ENCODE measurements at places on chromosomes 2 and 18.

GRCh38 chr18:79397247-79397829, 1.6 kb downstream of the NFATC1 start:
- no peak for DNase-seq

DNA sequence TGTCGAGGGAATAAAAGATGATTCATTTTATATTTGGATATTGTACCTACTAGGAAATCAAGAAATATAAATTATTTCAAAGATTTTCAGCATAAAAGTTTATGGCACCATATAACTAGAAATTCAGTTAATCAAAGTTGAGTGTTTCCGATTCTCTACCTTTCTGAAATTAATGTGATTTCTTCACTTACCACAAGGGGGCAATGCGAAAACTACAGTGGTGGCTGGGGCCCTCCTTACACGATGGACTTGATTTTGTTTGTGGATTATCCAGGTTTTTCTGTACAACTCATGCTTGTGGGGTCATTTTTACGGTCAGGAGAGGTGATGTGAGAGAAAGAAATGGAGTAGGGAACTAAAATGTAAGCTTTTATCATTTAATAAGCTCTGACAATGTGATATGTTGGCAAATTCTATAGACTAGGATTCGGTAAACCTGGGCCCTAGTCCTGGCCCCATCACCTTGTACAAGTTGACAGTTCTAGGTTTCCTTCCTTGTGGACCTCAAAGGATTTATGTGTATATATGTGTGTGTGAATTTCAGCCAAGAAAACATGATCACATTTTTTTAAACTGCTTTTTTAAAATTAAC, 47.6 kb downstream of the G6PC2 start:
- no peak for DNase-seq

- no peak for DNase-seq
Observed at GRCh38 chr2:237868631-237869342, 9.4 kb downstream of the RAMP1 start.

DNA sequence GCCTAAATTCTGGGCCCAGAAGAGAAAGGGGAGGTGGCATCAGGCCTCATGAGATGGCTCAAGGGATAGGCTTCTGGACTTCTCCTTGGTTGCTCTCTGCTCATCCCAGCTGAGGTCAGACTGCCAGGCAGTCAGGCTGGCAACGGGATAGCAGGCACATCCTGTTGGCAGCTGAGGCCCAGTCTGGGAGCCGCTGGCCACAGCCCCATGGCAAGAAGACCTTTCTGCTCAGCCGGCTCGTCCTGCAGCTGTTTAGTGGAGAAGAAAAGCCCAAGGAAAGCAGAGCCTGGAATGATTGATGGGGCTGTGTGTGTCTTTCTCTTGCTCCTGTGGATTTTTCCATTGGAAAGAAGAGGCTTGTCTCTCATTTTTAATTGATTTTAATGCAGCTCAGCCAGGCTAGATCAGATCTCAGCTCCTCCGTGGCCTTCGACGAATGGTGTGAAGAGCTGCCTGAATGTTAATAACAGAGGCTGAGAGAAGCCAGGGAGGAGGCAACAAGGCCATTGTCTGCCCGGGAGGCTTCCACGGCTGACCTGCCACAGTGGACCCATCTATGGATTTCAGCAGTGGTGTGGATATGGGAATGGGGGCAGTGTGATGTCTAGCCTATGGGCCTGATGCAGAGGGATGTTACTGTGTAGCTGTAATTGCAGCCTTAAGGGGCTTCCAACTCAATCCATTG, 99.5 kb downstream of the HS1BP3 start:
- DNase-seq = no peak

DNA sequence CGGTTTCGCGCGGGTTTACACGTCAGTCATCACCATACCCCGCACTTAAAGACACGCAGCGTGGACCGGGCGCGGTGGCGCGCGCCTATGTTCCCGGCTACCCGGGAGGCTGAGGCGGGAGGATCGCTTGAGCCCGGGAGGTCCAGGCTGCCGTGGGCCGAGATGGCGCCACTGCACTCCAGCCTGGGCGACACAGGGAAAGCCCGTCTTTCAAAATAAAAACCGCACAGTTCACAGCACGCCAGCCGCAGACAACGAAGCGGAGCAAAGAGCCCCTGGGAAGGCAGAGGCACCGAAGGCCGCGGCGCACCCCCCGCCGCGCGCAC, 328 bp downstream of the DTYMK start:
- DNase-seq = peak; percentile 21

DNA sequence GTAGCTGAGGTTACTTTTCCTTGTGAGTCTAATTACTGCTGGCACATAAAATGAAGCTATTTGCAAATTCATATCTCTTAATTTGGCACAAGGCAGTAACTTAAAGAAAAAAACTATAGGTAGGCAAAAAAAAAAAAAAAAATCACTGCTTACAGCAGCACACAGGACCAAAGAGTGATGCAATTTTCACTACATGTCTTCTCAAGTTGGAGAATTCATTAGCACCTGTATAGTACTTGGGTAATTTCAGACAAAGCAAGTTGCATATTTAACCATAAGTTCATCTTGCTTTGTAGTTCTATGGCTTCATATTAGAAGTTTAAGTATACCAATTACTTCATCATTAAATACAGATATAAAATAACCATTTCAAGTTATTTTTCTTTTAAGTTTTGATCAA, 33.7 kb upstream of the RBBP8 start:
- DNase-seq = no peak

DNA sequence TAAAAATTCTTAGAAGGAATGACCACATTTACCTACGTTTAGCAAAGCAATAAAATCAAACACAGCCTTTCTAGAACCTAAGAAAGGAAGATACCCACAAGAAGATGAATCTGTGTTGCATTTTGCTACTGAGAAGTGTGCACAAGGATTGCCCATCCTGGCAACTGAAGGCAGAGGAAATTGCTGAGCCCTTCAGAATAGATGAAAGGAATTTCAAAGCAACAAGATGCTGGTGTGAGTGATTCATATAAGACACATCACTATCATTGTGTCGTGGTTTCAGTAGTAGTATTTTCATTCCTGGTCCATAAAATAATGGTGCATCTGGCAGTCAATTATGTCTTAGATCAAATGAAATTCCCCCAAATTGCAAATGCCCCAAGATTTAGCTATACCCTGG, 48.4 kb upstream of the ANKRD44 start:
- no peak for DNase-seq

DNA sequence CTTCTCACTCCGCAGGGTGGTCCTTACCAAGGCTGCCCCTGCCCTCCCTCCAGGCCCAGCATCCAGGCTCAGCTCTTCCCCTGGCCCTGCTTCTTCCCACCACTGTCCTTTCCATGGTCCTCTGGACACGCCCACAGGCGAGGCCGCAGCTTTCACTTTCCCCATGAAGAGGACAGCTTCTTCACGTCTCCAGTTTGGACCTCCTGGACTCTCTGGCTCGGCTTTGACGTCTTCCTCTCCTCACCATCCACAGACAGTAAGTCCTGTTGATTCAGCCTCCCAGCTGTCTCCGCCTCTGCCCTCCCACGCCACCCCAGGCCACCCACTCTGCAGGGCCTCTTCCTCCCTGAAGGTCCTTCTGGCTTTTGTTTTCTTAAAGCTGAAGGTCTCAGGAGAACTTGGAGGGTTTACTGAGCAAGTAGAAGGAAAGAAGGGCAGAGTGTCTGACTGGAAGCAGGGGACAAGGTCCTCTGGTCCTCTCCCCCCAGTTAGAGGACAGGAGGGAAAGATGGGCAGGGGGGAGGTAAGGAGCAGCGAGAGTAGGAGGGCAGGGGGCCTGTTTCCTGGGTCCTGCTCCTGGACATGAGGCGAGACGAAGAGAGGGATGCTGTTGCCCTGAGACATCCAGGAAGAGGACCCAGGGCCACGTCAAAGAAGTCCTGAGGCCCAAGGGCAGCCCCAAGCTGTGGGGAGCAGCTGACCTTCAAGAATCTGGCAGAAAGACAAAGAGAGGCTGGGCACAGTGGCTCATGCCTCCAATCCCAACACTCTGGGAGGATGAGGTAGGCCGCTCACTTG, 24.7 kb upstream of the NMUR1 start:
- no peak for DNase-seq

DNA sequence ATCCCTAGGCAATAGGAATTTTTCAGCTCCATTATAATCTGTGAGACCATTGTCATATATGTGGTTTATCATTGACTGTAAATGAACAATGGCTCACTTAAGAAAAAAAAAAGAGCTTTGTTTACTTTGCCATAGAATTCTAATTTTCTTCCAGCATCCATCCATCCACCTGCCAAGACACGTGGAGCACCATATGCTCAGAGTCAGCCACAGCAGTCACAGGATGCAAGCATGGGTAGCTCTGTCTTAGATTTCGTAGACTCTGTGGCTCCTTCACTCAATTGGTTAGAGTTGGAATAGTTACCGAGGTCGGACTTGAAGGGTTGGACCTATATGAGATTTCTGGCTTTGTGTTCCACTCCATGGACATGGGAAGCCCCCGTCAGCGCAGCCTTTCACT, 75.6 kb downstream of the COA5 start:
- no peak for DNase-seq

- DNase-seq = no peak
Observed at GRCh38 chr2:36203366-36203765, 152.2 kb upstream of the CRIM1 start.

- no peak for DNase-seq
Observed at GRCh38 chr2:100045000-100045399, 97.4 kb downstream of the AFF3 start.

DNA sequence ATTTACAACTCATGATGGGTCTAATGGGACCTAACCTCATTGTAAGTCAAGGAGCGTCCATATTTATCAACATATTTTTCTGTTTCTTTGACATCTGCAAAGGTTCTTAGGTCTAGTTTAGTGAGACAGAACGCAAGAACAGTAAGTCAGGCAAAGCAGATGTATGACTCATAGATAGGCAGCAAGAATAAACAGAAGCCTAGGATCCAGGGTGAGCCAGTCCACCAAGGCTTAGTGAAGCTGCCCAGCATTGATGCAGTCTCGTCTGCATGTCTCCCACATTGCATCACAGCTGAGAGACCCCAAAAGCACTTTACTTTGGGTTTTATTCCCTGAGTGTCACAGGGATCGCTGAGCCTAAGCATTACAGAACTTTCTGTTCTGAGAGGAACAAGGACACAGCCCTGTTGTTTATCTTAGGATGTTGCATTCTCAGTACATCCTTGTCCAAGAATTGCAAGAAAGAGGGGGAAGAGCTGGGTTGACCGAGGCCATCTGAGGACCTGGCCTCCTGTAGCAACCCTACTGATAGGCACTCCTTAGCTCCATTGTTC, 29.6 kb upstream of the TMEM177 start:
- DNase-seq = no peak

DNA sequence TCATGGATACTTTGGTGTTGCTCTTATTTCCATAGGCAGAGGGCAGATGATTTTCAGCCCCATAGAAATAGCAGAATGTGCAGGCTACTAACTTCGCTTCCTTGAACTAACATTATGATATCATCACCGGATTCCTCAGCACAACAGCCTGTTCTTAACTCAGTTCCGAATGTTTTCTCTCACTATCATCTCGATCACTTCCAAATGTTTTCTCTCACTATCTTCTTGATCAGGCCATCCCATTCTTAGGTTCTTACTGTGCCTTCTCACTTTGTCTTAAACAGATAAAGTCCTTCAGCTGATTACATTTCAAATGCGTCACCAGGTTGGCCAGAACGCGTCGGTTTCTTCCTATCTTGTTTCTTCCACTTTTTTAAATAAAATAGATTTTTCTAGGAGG, 11.4 kb upstream of the MBD2 start:
- no peak for DNase-seq

- no peak for DNase-seq
Observed at GRCh38 chr2:222289278-222290160, 9.3 kb downstream of the PAX3 start.

DNA sequence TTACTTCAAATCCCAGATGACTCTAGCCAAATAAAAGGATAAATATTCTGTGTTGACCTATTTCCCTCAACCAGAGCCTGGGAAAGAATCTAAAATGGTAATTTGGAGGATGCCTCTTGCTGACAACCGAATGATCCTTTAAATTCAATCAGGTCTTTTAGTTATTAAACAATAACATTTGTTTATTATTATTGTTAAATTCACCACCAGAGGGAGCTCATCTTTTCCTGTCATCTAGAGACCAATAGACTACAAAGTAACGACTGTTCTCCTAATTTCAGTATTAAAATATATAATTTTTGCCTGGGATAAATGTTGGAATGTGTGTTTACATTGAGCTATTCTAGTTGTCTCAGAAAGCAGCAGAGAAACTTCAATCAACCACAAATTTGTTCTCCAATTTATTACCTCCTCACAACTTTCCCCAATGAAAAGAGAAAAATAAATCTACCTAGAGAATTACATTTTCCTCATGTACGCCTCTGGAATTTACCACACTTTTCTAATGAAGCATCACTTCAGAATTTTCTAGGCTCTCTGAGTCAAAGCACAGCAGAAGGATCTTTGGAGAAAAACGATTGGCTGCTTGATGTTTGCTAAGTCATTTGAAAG, 142.7 kb downstream of the SCG2 start:
- no peak for DNase-seq

- DNase-seq = no peak
Observed at GRCh38 chr2:240895656-240896388, at the start of gene MAB21L4. Gene MAB21L4 (minus strand): TSS chr2:240896156. CDS start chr2:240895997, 159 bp downstream.

- DNase-seq = no peak
Observed at GRCh38 chr2:8805278-8806210, 31.9 kb downstream of the KIDINS220 start.

GRCh38 chr18:13712400-13713131, 13.8 kb downstream of the FAM210A start:
- no peak for DNase-seq

DNA sequence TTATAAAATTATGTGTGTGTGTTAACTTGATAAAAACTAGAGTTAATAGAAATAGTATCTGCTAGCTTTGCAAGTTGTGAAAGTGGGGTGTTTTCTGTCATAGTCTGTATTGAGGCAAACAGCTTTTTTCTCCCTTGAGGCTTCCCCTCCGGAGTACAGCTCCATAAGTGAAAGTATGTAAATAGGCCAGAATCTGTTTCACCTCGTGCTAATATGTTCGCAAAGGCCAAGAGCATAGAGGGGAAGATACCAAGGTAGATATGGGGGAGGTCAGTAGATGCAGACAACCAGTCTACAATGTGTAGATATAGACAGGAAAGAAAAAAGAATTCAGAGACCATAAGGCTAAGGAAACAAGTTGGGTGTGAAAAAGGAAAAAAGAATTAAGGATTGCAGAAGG, 72.9 kb downstream of the PTRHD1 start:
- no peak for DNase-seq

- DNase-seq = no peak
Observed at GRCh38 chr2:98669675-98670074, 61.3 kb downstream of the MGAT4A start.

All from activated naive CD4-positive, alpha-beta T cell treated with anti-CD3 and anti-CD28 coated beads, Interleukin-2, amount 50 U/mL, for 16 hours (primary cell).